ENCODE measurements at places on chromosomes 11 and 22. TPM values are rescaled to one million over a fixed set of nuclear protein-coding genes. Genes with fewer than 3 reads are reported as not detected.

DNA sequence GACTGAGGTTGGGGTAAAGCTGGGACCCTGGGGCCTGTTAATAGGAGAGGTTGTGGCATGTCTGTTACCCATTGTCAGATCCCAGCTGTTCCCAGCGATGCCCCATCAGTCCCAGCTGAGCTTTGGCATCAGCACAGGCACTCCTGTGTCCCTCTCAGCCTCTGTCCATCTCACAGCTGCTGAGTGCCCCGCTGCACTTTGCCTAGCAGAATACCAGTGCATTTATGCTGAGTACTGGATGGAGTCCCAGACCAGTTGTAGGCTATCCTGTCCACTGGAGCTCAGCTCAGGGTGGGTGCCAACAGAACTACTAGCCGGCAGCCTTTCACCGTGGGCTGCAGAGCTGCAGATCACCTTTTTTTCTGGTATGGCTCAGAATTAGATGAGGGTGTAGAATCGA is 9.9 kb downstream of the FXYD6 start:
- no peak for DNase-seq

DNA sequence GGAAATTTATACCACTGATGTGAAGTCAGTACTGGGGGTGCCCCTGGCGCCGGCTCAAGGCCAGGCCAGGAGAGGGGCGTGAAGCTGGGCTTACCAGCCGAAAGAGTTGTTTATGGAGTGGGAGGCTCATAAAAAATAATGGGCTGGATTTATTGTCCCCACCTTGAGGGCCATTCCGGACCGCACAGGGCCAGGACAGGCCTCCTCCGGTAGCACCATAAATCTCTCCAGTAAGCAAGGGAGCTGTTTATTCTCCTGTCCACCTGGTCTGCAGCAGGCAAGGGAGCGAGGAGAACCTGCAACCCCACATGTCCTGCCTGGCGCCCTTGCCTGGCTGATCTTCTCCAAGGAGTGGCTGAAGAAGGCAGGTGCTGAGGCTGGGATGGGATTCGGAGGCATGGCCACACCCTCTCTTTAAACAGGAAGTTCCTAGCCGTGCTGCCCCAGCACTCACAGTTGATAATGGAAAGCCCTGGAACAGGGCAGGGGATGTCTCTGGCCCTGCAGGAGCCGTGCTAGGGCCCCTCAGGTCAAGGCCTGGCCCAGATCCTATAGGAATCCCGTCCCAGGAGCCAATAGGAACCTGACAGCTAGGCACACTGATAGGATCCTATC is 65.1 kb downstream of the SCUBE1 start:
- DNase-seq, result no peak

B4GALNT4 gene
- not detected for total RNA-seq

DNA sequence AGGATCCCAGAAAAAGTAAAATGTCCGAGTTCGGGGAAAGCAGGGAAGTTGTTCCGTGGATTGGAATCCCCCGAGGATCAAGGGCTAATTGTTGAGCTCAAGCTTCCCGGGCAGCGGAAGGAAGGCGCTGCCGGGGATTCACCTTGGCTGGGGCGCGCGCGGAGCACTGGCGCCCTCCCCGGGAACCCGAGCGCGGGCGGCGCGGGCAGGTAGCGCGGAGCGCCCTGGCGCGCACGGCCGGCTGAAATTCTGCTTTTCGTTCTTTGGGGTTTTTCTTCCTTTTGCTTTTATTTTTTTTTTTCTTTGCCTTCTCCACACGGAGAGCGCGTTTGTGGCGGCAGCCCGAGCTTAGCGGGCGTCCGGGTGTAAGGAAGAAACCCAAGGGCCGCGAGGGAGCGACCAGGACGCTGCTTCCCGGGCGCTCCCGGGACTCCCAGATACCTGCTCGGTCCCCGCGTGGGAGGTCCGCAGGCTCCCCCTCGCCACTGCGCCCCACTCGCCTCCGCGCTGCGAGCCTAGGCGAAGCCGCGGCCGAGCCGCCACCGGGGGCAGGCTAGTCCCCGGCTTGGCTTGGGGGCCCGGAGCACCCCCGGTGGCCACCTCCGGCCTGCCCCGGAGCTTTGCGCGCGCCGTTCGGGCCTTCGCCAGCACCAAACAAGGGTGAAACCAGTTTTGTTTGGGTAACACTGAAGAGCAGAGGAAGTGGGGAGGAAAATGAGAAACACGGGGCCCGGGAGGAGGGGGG is 4.8 kb upstream of the IGF2 start:
- no peak for DNase-seq
